ENCODE measurements at places on chromosomes 12 and 14.

DNA sequence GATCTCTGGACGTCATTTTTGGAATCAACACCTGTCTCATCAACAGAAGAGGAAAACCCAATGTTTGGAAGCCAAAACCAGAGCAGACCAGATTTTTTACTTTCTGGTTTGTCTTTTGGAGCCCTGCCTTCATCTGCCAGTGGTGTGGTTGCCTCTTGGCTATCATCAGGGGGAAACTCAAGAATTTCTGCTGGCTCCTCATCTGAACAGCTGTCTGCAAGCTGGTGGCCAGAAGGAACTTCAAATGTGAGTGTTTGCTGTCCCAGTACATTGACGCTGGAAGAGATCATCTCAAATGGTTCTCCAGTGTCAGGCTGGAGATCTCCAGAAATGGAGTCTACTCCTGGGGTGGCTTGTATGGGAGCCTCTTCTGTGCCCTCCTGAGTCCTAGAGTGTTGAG, 13.8 kb downstream of the PLD4 start:
- DNase-seq = no peak

GRCh38 chr12:18578191-18578590, 159.6 kb downstream of the PLCZ1 start:
- DNase-seq = no peak

DNA sequence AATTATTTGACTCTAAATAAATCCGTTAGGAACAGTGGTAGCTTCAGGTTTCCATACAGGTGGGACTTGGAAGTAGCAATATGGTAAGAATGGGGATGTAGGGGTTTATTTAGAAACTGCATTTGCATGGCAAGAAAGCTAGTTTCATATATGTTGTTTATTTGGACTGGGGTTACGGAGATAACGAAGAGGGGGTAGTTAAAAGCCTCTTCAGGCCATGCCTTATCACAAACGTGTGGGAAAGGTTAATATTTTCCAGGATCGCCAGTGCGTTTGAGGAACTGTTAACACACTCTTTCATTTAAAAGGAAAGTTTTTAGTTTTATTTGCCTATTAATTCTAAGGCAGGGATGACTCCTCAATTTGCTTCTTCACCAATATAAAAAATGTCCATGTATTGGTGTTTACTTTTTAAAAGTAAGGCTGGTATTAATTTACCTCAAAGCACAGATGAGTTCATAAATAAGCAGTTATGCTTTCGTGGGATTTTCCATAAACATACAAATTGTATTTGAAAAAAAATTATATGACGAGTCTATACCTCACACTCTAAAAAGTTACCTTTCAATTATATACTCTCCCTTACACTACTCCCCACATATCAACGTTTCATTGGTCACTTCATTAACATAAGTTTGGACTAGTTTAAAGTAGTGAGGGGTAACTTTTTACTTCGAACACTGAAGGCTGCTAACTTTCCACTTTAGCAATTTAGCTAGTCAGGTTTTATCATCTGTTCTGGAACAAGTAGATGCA, 814 bp downstream of the RAB2B start:
- DNase-seq = no peak

- DNase-seq = no peak
Measured at GRCh38 chr14:34246206-34246605, 215.8 kb downstream of the SPTSSA start.

- DNase-seq = peak; percentile 19
Measured at GRCh38 chr12:50690925-50691324, 73.0 kb upstream of the ATF1 start.

- DNase-seq = no peak
Measured at GRCh38 chr14:71056168-71056567, 148.9 kb downstream of the PCNX1 start.

GRCh38 chr14:98334186-98334585, 937.8 kb downstream of the BCL11B start:
- DNase-seq = no peak

GRCh38 chr12:105978686-105979085, 160.1 kb downstream of the NUAK1 start:
- DNase-seq = no peak

- DNase-seq = no peak
Measured at GRCh38 chr14:93690146-93690545, 98.1 kb downstream of the PRIMA1 start.

GRCh38 chr12:46370792-46371717, 1.5 kb downstream of the SLC38A2 start:
- peak; percentile 93 for DNase-seq

DNA sequence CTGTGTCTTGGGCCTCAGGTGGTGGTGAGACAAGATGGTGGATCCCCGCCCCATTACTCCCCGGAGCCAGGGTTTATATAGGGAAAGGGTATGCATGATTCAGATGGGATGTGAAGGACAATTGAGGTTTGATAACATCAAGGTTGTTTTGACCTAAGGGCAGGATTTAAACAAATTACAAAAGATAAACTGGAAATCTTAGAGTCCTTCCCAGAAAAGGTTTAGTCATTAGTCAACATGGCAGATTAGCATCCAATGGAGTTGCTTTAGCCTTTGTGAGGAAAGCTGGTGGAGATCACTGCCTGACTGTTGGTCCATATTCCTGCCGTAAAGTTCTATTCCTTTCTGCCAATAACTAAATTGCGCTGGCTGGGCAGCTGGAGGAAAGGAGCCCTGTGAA, 15.6 kb upstream of the FRMD6 start:
- DNase-seq = no peak

- no peak for DNase-seq
Measured at GRCh38 chr12:4245446-4245845, 28.1 kb upstream of the CCND2 start.

DNA sequence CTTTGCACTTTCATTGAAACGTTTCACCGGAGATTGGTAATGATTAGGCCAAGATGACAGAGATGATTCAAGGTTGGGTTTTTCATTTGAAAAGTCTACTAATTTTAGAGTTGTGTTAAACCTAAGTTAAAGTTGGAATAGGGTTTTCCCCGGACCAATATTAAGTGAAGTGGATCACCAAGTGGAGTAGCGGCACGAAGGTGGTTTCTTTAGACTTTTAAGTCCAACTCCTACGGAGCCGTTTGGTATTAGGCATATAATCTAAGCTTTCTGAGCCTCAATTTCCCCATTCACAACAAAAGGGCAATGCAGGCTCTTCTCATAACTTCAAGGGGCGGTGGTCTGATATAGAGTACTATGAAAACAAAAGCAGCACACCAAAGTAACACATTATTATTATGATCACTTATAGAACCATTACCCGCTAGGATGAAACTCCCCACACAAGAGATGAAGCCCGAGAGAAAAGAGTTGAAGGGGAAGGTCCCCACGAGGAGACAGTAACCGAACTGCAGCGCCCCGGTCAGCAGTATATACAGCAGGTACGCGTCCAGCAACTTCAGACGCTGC, 413 bp downstream of the DAD1 start:
- DNase-seq = no peak
